ENCODE measurements at places on chromosomes 3 and 15.

DNA sequence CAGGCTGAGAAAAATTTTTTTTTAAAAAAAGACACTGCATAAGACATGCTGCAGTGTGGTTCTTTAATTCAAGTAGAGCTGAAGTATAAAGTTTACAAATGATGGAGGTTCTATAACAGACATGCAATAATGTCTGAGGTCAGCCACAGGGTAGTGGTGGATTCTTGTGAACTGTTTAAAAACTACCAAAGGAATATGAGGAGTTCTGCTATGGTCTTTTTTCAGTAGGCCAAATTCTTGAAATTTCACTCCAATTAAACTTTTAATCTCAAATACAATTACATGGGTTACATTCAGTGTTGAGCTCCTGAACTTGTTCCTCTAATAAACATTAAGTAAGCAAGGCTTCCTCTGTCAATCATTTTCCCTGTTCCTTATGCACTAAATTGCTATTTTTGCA lies 122.7 kb downstream of the PLD1 start:
- no peak for DNase-seq

- peak; percentile 19 for DNase-seq
Measured at GRCh38 chr3:122665226-122665786, 15.3 kb upstream of the PARP14 start.

DNA sequence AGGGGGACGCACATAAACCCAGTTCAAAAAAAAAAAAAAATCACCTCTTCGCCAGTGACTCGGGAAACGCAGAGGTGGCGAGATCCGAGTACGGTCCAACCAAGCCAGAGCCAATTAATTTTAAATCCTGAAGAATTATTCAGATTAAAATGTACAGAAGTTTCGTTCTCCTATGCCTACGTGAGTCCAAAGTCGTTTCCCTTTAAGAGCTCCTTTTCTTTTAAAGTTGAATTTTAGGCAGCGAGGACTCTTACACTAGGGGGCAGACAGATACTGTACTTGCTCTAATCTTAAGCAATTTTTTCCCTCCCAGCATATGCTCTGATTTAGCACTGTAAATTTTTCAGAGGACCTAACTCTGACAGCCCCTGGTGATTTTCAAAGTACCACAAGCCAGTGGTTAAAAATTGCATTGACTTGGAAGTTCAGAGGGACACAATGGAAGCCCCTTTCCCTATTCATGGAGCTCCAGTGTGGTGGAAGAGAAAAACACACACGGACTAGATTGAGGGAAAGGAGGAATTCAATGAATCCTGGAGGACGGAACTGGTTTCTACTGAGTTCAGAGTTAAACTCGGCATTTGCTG lies 3.3 kb upstream of the NR2F2 start:
- peak; percentile 87 for DNase-seq

DNA sequence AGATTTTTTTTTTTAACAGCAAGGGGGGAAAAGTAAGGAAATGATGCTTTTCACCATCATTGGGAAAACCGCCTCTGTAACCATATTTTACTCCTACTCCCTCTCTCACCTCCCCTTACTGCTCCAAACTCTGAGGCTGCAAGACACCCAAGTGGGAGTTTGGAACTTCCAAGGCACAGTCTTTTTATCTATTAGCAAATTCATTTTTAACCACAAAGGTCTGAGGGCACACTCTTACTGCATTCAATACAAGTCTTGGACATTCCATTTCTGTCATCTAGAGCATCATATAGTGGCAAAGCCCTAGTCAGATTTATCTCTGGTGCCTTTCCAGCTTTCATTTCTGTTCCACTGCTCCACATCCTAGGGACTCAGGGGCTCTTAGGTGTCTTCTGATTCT lies 13.2 kb downstream of the FAM162A start:
- no peak for DNase-seq

DNA sequence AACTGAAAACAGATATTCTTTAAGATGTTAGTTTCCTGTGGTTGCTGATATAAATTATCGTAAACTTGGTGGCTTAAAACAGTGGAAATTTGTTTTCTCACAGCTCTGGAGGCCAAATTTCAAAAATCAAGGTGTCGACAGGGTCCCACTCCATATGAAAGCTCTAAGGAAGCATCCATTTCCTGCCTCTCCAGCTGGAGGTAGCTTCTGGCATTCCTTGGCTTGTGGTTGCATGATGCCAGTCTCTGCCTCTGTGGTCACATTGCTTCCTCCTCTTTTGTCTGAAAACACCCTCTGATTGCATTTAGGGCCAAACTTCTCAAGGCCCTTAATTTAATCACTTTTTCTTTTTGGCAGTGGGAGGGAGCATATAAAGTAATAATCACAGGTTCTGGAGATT lies 96.8 kb downstream of the PPM1L start:
- DNase-seq = no peak

DNA sequence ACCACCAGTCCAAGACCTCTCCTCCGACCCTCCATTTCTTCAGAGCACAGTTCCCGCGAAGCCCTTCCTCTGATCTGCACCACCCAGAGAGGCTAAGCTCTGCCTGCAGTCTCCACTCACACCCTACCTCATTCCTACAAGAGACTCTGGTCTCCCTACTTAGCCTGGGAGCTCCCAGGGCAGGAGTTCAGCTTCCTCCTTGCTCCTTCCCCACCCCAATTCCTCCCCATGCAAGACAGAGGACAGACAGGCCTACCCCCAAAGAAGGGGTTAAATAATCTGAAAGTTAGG lies 12.6 kb upstream of the VIPR1 start:
- DNase-seq = no peak

GRCh38 chr3:66255865-66256264 lies 35.1 kb downstream of the SLC25A26 start:
- DNase-seq = no peak

DNA sequence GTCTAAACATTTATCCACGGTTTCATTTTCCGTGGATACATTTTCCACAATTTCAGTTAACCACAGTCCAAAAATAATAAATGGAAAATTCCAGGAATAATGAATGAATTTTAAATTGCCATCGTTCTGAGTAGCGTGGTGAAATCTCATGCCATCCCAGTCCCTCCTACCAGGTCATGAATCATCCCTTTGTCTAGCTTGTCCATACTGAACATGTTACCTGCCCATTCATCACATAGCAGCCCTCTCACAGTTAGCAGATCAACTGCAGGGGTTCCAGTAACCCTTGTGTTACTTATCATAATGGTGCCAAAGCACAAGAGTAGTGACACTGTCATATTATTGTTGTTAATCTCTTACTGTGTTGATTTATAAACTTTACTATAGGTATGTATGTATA lies 124.5 kb downstream of the GSK3B start:
- no peak for DNase-seq

DNA sequence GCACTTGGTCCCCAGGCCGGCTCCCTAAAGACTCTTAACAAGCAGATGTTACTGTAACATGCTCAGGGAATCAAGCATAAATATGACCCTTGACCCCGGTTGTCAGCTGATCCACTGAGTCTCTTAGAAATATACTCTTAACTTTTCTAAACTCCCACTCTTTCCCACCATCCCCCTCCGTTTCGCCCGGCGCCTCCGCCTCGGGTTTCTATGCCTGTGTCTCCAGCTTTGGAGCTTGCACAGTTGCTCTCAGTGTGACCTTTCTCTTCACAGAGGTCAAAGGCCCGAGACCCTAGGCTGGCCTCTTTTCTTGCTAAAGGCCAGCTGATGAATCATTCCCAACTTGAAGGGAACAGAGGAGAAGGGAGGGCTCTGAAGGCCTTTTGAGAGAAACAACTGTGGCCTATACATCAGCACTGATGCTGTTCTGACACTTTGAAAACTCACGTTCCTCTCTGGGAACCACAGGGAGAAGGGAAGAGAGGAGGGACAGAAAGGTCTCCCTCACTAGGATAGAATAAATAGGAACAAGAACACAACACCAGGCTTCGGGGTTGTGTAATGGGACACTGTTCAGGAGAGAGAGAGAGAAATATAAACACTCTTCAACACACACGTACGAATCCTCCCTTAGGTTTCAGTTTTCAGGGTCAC lies 484.5 kb upstream of the NR2F2 start:
- DNase-seq = no peak

DNA sequence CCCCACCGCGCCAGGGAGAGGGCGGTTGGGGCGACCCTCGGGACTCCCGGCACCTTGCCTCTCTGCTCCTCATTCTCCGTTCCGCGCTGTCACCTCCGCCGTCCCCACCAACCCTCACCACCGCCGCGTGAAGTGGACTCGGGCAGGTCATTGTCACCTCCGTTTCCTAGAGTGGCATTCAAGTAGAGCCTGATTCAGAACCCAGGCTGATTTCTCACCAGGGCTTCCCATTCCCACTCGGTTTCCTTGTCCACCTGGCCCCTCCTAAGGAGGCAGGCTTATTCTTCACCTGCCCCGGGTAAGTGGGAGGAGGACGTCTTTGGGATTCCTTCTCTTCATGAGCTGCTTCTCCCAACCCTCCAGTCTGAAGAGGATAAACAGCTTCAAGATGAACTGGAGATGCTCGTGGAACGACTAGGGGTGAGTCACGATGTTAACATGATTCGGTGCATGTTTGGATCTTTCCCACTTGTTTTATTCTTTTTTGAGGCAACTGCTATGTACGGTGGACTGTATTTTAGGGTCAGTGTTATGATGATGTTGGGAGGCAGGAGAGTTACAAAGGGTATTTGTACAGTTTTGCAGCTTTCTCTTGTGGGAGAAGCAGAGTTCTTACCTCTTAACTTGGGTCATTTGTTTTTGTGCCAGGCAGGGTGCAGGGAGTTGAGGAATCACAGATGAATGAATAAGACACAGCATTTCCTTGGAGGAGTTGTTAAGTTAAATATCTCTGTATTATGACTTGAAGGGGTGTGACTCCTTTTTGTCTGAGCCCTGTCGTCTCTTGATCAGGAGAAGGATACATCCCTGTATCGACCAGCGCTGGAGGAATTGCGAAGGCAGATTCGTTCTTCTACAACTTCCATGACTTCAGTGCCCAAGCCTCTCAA lies 692 bp downstream of the PSMD2 start:
- no peak for DNase-seq

GRCh38 chr15:52778457-52778856 lies 11.7 kb downstream of the ONECUT1 start:
- no peak for DNase-seq

GRCh38 chr3:3464131-3464530 lies 284.6 kb upstream of the CRBN start:
- no peak for DNase-seq

GRCh38 chr15:59521443-59521842 lies 83.5 kb downstream of the FAM81A start:
- no peak for DNase-seq

DNA sequence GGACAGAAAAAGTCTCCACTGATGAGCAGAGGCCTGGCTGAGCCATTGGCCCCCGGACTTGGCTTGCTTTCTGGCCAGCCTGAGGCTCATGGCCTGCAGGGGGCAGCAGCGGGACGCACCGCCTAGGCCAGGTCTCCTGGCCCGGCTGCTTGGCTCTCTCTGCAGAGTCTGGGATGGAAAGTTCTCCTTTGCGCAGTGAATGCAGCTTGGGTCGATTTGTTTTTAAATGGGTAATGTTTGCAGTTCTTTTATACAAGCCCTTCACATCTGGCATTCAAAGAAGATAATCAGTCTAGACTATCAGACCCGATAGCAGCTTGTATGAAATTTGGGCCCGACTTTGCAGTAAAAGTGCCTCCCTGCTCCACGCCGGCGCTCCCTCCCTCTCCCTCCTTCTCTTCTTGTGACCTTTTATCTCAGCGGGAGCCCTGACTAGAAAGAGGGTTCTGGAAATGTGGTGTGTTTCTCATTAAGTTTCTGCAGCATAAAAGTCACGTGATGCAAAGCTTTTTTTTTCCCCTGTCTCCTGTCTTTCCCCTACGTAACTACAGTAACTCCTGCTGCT lies 59.9 kb downstream of the ZNF621 start:
- DNase-seq = peak; percentile 88

- DNase-seq = no peak
Measured at GRCh38 chr15:41169781-41170180, 53.7 kb upstream of the INO80 start.

DNA sequence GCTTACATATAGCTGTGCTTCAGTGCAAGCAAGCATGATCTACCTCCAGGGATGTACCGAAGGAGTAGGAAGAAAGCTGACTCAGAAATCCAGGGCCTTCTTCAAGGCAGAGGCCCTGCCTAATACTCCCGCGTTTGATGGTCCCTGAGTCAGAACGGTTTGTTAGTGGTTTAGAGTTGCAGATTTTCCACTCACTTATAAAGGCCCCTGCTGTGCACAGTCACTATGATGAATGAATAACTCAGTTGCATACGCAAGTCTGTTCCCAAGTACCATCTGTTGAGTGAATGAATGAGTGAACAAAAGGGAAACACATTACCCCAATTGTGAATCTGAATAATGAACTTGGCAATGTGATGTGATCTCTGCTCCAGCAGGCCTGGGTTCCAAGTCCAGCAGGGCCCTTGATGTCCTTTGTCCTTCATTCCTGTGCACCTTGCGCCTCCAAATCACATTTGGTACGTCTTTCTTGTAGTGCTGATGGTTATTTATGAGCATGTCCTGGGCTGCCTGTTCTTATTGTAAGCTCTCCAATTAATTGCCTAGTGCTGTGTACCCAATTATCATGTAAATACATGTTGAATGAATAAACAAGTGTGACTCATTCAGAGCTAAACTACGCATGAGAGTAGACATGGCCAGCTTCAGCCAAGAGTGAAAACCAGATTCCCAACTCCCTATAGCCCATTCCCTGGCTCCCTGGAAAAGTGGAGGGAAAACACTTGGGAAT lies 85.3 kb upstream of the LIMD1 start:
- DNase-seq = peak; percentile 98

- peak; percentile 1 for DNase-seq
Measured at GRCh38 chr15:42313463-42313862, 40.2 kb upstream of the TMEM87A start.

DNA sequence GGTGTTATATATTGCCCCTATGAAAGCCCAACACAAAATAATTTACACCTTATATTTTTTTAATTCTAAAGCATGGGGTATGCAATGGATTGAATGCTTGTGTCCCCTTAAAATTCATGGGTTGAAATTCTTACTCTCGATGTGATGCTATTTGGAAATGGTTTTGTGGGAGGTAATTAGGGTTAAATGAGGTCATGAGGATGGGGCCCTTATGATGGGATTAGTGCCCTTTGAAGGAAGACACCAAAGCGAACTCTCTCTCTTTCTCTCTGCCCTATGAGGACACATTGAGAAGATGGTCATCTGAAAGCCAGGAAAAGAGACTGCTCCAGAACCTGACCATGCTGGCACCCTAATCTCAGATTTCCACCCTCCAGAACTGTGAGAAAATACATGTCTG lies 7.6 kb upstream of the SRGAP3 start:
- DNase-seq = no peak
